ENCODE measurements at places on chromosomes 1 and 21.

DNA sequence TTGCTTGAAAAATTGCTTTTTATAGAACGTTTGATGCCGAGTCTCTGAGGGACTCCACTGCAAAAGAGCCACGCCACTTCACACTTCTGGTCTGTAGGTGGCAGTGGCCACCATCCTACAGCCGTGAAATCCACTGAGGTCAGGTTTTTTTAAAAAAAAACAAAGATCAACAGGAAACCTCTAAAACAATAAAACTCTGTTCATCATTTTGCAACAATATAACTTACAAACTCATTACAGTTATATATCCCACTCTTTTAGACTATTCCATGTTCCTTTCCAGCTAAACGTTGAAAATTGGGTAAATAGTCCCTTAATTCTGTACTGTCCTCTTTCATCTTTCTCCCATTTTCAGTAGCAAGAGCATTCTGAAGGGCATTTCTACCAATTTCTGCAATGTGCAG, 64.6 kb upstream of the FMN2 start:
- DNase-seq = no peak

DNA sequence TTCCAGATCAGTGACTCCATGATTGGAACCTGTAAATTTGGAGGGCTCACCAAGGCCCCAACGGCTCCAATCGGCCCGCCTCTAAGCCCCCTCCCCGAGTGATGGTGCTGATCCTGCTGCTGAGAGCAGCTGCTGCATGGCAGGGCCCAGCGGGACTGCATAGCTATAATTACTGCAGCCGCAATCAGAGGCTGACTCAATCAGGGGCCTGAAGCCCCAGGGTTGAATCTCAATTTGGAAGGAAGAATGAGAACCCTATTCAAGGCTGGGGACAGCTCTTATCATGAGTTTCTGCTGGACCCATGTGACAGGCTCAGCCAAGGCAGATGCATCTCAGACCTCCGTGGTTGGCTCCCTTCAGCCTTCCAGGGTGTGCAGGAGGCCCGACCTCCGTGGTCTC, 42.8 kb upstream of the MAGOH start:
- no peak for DNase-seq

GRCh38 chr21:35509001-35509704, 460.1 kb upstream of the RUNX1 start:
- DNase-seq = no peak

DNA sequence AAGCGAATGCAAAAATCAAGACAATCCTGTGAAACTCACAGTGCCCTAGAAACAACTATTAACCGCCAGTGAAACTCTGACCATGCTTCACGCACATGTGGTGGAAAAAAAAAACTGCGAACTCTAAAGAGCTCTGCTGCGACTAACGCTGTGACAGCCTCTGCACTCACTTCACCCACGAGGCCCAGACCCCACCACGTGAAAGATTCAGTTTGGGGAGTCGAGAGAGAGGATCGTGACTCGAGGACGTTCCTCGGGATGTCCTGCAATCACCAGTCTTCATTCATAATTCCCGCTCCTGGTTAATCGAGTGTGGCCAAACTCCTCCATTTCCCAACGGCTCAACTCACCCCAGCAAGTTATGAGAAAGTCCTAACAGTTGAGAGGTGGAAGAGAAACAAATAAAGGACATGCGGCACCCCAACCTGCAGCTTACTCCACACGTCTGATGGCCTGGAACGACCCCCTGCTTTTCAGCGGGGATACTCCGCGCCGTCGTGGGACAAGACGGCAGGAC, 1.1 kb downstream of the SERBP1 start:
- DNase-seq = no peak

GRCh38 chr1:160647329-160647720, 481 bp upstream of the SLAMF1 start:
- DNase-seq = no peak

DNA sequence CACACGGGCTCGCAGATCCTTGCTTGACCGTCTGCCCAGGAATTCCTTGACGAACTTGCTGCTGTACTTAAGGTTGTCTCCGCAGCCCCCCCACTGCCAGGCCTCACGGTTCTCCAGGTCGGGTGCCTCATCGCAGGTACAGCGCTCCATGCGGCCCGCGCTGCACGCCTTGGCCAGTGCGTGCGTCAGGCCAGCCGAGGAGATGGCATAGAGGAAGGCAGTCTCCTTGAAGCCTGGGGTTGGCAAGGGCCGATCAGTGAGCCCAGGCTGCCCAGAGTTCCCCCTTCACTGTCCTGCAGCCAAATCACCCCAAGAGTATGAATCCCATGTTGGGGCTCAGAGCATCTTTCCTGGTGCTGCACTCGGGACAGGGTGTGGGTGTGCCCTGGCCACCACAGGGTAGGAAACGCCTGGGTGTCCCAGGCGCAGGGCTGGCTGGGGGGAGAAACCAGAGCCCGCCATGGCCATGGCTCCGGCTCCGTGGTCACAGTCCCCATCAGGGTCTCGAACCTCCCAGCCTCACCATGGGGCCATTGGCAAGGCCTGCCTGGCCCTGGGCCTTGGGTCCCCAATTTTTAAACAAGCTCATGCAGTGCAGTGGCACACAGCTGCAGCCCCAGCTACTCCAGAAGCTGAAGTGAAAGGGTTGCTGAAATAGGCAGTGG, 23.4 kb downstream of the WNT9A start:
- DNase-seq = no peak

Measured in DMS79 (cell line).